ENCODE measurements at places on chromosomes 7 and 10.
A peak's percentile ranks its signal among the peaks of the same experiment; 100 is the strongest.

DNA sequence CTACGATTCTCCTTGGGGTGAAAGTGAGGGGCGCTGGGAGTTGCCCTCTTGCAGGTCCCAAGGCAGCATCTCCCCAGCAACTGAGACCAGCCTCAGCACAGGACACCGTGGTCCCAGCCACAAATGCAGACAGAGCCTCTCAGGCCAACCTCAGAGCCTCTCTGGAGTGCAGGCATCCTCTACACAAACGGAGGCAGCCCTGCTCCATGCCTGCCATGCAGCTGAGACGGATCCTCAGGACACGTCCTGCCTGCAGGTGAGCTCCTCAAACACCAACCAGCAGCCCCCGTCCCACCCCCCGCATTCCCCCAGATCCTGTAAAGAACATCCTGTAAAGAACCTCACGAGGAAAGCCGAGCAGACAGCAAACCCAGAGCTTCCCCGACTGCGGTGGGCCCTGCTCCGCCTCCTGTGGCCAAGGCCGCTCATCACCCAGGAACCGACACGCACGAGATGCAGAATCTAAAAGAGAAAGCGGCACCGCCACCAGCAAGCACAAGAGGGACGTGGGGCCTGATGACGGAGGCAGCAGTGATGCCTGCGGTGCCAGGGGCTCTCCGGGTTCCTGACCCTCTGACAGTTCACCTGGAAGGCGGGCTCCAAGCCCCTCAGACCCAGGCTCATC is 186.9 kb downstream of the PTPRN2 start:
- no peak for DNase-seq

DNA sequence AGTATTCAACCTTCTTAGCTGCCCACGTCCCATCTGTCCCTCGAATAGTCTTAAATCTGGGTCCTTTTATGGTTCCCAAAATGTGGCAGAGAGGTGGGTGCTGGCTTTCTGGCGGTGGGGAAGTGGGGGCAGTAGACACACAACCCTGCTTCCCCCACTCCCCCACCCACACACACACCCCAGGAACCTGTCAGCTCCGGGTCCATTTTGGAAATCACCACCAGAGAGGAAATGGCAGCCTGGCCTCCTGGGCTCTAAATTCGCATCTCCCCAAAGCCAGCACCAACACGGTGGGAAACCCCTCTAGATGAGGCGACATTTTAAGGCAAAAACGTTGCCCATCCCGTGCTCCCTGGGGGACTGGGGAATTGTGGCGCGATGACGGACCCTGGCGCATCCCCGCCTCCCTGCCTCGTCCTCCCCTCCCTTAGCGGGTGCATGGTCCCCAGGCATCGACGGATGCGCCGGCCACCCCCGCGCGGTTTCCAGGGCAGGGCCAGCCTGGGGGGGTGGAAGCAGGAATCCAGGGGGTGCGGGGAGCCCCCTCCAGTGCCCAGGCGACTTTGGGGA is 702 bp downstream of the TMEM130 start:
- no peak for DNase-seq

- no peak for DNase-seq
These were observed 19.1 kb downstream of the CYCS start for GRCh38 chr7:25105911-25106310.

GRCh38 chr10:63929831-63930467 is 408.7 kb downstream of the REEP3 start:
- no peak for DNase-seq

- DNase-seq = peak; percentile 67
These were observed 131.4 kb upstream of the ODAD2 start for GRCh38 chr10:28130267-28130666.

DNA sequence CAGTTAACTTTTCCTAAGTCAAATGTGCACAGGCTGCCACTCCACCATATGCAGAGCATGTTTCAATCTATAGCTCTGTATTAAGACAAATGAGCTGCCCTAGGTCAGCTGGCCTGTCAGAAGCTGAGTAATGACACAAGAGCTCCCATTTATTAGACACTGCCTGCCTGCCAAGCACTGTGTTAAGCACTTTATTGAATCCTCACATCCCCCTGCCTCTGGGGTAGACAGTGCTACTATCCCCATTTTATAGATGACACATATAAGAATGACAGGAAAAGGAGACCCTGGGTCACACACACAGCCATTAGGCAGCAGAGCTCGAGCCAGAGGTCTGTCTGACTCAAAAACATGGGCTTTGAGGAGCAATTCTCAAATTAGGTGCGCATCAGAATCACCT is 179.8 kb upstream of the PDE1C start:
- DNase-seq = no peak

DNA sequence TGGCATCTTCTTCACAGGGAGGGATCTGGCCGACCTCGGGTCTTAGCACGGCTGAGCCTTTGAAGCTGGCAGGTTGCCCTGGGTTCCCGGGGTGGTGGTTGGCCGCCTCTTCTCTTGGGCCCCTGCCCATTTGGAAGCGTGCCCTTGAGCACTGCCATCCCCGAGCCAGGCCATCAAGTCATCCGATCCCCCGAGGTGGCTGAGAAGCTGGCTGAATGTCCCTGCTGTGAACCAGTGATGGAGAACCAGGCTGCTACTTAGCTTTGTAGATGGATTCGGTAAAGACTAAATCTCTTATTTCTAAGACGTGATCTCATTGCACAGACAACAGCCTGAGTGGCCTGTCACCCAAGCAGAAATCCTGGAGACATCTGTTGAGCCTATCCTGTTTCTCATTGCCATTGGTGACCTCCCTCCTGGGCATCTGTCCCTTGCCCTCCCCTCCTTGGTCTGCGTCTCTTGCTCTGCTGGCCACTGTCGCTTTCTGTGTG is 74.3 kb downstream of the GRK5 start:
- DNase-seq = no peak
